SHP77 treated with DMSO at 0.1 percent for 48 hours (cell line): ENCODE measurements at places on chromosomes 1 and 21.

GRCh38 chr21:43779660-43780059 lies 3.6 kb upstream of the CSTB start:
- DNase-seq: peak; percentile 55

- DNase-seq: no peak
Observed at GRCh38 chr1:24303600-24303999, 15.6 kb upstream of the GRHL3 start.

- no peak for DNase-seq
Observed at GRCh38 chr1:28056129-28056925, 32.1 kb downstream of the EYA3 start.

DNA sequence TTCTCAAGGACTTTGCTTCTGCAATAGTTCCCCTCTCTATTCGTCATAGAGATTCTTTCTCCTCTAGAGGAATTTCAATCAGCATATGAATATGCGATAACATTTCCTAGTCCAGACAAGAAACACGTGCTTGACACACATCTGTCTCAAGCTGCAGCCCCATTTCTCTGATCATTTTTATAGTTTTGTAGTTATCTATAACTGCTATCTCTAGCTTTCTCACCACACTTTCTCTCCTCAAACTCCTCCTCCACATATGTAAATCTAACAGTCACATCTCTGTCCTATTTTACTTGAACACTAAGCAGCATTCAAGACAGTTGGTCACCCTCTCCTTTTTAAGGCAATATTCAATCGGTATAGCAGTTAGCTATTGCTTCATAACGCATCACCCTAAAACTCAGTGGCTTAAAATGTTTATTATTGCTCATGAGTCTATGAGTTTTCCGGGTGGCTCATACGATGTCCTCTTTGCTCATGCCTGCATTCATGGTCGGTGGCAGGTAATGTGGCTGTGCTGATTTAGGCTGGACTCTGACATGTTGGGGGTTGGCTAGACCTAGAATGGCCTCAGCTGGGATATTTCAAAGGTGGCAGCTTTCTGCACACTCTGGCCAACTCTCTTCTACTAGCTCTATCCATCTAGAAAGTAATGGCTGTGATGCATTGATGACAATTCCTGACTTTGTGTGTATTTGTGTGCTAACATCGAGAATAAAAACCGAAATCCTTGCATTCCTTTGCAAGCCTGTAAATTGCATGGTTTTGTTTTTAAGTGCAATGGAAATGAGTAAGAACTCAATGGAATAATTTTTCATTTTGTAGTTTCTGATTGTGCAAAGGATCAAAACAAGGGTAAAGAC lies 20.6 kb downstream of the ATP6V1G3 start:
- DNase-seq: no peak

- DNase-seq: no peak
Observed at GRCh38 chr1:224694969-224695368, 78.9 kb downstream of the CNIH3 start.

DNA sequence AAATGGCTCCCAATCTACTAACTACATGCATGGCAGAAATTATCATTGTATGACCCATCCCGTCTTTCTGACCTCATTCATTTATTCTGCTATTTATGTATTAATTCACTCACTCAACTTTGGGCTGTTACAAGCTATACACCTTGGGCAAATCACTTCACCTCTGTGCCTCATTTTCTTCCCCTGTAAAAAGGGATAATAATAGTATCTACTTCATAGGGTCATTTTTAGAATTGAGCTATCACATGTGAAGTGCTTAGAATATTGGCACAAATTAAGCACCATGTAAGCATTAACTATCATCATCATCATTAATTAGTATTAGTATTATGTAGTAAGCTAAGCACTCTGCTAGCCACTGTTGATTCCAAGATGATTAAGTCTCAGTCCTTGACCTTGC lies 52.1 kb downstream of the NMNAT2 start:
- no peak for DNase-seq

- peak; percentile 81 for DNase-seq
Observed at GRCh38 chr1:109959974-109960744, 24.4 kb upstream of the AHCYL1 start.

GRCh38 chr21:26388731-26389231 lies 184.3 kb downstream of the CYYR1 start:
- no peak for DNase-seq

GRCh38 chr1:90715309-90715708 lies 1.8 kb downstream of the BARHL2 start:
- DNase-seq: no peak

GRCh38 chr1:65985393-65986066 lies 192.8 kb downstream of the PDE4B start:
- no peak for DNase-seq

- DNase-seq: no peak
Observed at GRCh38 chr21:17613242-17613676, 558 bp upstream of the BTG3 start.

DNA sequence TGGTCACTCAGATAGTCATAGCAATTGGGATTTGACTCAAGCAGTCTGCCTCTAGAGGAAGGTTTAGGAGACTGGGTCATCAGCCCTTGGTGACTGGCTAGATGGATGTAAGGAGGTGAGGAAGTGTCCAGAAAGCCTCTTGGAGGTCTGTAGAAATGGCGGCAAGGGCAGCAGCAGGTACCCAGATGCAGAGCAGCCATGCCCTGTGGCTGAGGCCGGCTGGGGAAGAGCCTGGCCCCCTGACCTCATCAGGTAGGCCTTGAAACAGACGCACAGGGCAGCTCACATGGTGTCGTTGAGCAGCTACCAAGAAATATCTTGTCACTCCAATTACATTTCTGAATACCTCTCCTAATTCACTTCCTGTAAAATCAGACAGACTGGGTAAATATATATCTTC lies 98.2 kb downstream of the DMRTB1 start:
- DNase-seq: no peak
